ENCODE measurements at places on chromosomes 12 and 14.

GRCh38 chr14:37194698-37195097 lies 3.0 kb upstream of the MIPOL1 start:
- DNase-seq: no peak

GRCh38 chr12:104736307-104736706 lies 221.8 kb downstream of the SLC41A2 start:
- DNase-seq: peak; percentile 92

GRCh38 chr14:35900741-35901140 lies 74.6 kb downstream of the BRMS1L start:
- no peak for DNase-seq

DNA sequence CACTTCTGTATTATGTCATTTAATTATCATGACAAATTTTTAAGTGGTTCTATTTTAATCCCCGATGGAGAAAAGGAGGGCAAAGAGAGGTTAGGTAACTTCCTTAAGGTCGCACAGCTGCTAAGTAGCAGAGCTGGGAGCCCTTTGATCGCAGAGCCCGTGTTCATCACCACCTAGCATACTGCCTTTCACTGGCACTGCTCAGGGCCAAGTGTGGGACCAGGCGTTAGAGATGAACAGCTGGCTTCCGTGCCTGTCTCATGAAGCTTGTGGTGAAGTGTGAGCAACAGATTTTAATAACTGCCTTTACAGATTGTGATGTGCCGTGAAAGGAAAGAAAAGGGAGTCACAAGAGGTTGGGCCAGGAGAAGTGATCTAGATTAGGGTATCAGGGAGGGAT lies 273.6 kb downstream of the AKAP6 start:
- no peak for DNase-seq

DNA sequence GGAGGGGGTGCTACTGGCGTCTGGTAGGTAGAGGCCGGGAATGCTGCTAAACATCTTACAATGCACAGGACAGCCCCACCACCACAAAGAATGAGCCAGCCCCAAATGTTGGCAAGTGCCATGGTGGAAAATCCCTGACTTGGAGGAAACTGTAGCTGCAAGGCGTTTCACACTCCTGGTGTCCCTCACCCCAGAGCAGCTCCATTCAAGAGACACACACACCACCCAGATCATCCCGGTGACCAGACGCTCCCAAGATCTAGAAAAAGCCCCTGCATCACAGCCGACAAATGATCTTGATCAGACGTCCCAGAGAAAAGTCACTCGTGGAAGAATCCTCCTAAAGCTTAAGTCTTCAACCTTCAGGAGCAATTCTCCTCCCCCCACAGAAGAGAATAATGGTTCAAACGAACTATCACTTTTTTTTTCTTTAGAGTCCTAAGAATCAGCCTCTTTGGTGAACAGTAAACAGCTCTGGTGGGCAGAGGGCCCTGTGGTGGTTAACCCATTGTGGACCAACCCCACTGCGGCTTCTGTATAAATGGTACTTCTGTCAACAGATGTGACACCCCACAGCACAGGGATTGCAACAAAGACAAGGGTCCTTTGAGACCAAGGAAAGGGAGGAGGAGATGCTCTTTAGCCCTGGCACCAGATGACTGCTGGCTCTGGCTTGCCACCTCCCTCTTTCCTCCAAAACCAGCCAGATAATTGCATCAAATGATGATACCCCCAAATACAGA lies 2.7 kb downstream of the GLTP start:
- DNase-seq: no peak

DNA sequence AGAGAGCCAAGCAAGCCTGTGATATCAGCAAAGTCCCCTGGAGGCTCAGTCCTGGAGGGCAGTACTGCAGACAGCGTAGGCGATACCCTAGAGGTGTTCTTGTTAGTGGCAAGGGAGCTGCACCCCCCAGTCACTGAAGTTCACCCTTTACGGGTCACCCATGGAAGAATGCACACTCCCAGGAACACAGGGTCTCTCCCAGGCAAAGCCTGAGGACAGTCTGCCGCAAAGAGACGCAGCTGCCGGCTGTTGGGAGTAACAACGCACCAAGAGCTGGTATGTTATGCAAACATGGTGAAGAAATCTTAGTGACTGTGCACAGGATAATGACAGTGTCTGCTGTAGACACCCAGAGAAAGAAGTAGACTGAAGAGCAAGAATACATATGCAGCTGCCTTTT lies 43.5 kb upstream of the NOS1 start:
- no peak for DNase-seq

DNA sequence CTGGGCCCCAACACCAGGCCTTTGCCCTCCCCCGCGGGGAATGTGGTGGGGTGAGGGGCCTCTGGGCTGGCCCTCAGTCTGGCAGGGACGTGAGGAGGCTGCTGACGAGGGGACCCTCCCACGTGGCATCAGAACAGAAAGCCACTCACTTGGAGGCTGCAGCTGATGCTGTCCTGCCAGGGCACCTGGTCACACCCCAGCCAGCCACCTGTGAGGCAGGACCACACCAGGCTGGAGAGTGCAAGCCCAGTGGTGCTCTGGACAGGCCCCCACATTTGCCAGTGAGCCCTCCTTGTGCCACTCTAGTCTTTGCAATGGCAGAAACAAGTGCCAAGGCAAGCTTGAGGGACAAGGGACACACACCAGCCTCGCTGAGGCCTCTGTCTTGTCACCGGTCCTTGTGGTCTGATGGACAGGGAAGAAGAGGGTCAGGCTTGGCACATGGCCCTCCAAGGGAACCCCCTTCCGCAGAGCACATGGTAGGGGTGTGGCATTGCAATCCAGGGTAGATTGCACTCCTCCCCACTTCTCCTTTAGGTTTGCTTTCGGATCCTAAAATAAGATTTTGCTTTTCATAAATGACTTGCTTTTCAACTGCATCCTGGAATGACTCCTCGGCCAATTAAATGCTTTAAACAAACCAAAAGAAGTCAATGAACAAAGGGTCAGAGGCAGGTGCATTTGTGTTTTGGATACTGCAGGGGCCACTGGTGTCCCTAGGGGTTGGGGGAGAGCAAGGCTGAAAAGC lies 53.7 kb downstream of the CCDC88C start:
- DNase-seq: no peak

DNA sequence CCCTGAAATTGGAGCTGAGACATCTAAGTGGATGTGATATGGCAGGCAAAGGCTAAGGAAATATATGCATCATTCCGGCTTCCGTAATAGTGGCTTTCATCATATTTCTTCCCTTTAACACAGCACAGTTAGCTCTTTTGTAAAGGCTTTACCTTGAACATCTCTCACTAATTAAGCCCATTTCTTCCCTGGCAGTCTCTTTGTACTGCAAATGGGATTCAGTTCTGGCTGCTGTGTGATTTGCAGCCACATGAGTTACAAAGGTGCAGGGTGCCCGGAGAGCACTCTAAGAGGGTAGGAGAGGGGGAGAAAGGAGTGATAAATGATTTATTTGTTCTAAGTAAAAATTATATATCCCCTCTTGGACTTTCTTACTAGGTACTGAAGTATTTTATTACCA lies 232.1 kb upstream of the CCDC196 start:
- DNase-seq: no peak

GRCh38 chr12:51527966-51528365 lies 63.1 kb upstream of the SCN8A start:
- no peak for DNase-seq

GRCh38 chr12:56391721-56392120 lies 29.1 kb upstream of the APOF start:
- DNase-seq: no peak

- no peak for DNase-seq
Observed at GRCh38 chr14:101470266-101470665, 91.0 kb upstream of the DIO3 start.

GRCh38 chr14:30020271-30020670 lies 92.6 kb upstream of the PRKD1 start:
- no peak for DNase-seq

DNA sequence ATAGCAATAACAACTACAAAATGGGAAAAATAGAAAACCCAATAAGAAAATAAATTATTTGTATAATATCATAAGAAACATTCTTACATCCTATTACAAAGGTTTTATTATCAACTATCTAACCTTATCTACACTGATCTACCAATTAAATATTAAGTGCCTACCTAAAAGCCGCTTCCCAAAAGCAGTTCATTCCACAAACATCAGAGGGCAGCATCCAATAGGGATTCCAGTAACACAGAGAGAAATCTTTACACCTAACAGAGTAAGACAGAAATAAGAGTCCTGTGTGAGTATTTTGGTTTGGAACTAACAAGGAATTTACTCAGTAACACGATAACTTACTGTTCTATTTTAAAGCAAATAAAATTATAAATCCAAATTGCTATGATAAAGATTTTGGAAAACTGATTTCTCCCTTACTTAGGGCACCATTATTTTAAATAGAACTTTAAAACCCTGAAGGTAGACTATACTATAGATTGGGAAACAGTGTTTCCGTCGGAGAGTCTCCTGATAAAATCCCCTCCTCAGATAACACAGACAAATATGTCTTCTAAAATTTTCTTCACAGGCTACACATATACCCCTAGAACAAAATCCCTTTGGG lies 15.0 kb downstream of the GXYLT1 start:
- peak; percentile 76 for DNase-seq

DNA sequence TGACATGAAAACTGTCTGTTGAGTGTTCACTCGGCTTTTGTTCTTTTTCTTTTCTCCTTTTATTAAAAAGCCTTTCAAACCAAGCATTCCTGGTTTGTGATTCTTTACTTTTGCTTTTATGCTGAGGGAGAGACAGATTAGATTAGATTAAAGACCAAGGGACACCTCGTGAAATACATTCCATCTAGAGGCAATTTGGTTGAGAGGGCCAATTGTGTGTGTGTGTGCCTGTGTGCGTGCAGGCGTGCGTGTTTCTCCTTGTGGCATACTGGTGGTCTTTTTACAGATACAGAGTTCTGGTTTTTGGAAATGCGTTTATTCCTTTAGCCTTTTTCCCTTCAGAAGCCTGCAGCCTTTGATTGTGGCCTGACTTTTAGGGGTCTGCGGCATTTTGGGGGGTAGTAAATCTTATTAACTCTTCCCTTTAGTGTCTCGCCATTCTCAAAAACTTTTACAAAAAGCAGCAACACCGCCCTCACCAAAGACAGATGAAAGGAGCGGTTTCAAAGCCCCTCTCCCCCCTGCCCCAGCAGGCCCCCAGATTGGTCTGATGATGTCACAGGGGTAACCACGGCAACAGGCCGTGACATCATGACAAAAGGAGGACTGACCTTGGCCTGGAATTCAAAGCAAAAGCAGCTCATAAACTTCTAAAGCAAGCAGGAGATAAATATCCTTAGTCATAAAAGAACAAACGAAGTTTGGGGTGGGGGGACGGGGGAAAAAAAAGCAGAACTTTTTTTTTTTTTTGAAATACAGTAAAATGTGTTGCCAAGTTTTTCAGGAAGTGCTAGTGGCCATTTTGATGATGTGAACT lies 84.1 kb upstream of the TBX3 start:
- no peak for DNase-seq

- DNase-seq: peak; percentile 41
Observed at GRCh38 chr12:6563448-6564050, 4.5 kb downstream of the NOP2 start.

DNA sequence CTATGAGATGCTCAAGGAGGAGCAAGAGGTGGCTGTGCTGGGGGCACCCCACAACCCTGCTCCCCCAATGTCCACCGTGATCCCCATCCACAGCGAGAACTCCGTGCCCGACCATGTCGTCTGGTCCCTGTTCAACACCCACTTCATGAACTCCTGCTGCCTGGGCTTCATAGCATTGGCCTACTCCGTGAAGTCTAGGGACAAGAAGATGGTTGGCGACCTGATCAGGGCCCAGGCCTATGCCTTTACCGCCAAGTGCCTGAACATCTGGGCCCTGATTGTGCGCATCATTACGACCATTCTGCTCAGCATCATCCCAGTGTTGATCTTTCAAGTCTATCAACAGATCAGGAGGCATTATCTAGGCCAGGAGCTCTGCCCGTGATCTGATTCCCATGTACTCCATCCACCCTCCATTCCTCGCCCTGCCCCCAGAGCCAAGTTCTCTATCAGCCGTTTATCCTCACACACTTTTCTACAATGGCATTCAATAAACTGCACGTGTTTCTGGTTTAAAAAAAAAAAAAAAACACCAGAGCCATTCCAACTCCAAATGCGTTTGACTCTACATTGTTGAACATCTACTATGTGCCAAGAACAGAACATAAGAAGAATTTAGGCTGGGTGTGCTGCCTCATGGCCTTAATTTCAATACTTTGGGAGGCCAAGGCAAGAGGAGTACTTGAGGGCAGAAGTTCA lies 17.5 kb downstream of the ATXN2 start:
- no peak for DNase-seq

DNA sequence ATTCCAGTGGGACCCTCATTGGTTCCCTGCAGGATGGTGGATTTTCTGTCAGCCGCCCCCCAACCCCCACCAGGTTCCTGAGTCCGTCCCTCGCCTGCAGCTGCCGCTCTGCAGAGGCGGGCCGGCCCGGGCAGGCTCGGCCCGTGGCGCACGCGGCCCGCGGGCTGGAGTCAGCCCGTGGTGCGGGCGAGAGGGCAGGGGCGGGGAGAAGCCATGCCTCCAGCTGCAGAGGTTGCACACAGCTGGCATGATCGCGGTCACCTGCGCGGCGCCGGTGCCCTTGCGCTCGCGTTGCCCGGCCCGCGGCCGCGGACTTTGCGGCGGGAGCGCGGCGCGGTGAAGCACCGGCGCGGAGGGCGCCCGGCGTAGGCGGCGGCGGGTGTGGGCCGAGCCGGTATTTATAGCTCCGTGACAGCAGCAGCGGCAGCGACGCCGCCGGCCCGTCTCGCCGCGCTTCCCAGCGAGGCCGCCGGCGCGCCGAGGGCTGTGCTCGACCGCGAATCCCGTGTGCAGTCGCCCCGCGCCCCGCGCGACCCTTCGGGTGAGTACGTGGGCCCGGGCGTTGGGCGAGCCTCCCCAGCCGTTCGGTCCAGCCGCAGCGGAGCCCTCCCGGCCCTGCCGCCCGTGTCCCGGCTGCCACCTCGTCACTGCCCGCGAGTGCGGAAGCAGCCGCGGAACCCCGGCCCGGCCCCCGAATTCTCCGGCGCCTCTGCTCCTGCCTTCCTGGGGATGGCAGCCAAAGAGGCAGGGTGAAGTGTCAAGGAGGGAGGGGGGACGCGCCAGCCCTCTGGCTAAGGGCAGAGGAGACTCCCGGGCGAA lies at the start of gene TMEM117:
Gene TMEM117 (plus strand): TSS at position 426 of the 819 bp plus-strand sequence.
- peak; percentile 52 for DNase-seq

GRCh38 chr14:74599321-74599761 lies 12.7 kb downstream of the LTBP2 start:
- DNase-seq: no peak

DNA sequence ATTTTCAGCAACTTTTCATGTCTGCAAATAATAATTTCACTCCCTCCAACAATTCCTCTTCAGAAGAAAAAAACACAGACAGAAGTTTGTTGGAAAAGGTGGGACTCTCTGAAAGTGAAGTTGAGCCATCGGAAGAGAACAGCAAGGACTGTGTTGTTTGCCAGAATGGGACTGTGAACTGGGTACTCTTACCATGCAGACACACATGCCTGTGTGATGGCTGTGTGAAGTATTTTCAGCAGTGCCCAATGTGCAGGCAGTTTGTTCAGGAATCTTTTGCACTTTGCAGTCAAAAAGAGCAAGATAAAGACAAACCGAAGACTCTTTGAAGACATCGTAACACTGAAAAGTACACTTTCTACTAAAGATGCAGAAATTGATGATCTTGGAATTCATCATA lies 28.3 kb downstream of the CGRRF1 start:
- no peak for DNase-seq

All from fibroblast of upper back skin (primary cell).